Breast epithelium (tissue), 4 donors: ENCODE measurements at places on chromosomes 16 and 17. TPM values are rescaled to one million over a fixed set of nuclear protein-coding genes. Genes with fewer than 3 reads are reported as not detected.

OR2C1 gene
- 0.29 TPM for total RNA-seq

SLC43A2 gene
- total RNA-seq: 13.8 TPM

C17orf100 gene
- 0.16 TPM for total RNA-seq

CACNG1 gene
- not detected for total RNA-seq

CCL1 gene
- total RNA-seq: not detected

DNA sequence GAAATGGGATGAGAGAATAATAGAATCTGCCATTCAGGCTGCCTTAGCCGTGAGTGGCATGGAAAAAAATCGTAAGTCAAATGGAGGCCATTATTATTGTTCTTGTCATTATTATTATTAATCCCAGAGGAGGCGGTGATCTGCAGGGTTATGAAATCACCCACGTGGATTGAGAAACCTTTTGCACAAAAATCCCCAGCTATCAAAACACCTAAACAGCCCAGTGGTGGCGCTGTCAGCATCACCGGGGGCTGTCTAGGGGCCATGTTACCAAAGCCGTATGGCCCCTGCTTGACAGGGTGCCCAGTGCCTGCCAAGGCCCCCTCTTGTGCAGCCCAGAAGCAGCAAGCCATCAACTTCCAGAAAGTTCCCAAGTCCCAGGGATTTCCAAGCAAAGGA lies 25.2 kb downstream of the CNGB1 start:
- no peak for DNase-seq

- DNase-seq: no peak
Observed at GRCh38 chr16:75702242-75702641, 981 bp upstream of the DUXB start.

DNA sequence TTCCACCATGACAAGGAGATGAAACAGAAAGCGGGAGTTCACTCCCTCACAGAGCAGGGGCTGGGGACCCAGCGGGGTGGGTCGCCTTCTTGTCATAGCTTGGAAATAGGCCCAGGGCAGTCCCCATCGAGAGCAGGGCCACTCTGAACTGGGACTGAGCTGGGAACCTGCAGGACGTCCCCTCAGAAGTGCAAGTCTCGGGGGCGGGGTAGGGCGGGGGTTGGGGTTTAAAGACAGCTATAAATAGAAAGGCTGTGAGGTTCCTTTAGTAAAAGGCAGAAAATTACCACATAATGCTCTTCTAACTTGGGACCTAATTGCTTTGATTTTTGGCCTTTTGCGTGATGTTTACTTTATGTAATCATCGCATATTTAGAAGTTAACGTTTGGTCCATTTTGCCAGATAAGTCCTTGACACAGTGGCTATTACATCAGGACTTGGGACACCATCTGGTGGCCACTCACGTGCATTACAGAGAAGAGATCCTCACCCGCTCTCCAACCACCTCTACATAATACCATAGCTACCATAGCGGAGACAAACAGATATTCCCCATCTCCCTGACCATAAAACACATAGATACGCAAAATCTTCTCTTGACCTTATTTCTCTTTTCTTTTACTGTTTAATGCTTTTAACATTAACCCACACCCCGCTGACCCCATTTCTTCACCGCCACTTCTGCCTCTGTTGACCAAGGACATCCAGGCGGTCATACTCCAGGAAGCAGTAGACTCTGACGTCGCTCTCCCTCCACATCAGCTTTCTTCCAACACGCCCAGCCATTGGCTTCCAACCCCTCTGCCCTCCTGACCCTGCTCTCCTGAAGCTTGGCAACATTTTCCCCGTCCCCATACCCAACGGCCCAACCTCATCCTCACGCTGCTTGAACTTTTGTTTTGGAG lies 27.5 kb upstream of the PIK3R6 start:
- DNase-seq: peak; percentile 58
